ENCODE measurements at places on chromosomes 2 and 18.

- no peak for DNase-seq
Measured at GRCh38 chr2:202824901-202825300, 46.7 kb downstream of the ICA1L start.

- DNase-seq = no peak
Measured at GRCh38 chr2:3741867-3742602, 38.7 kb downstream of the DCDC2C start.

DNA sequence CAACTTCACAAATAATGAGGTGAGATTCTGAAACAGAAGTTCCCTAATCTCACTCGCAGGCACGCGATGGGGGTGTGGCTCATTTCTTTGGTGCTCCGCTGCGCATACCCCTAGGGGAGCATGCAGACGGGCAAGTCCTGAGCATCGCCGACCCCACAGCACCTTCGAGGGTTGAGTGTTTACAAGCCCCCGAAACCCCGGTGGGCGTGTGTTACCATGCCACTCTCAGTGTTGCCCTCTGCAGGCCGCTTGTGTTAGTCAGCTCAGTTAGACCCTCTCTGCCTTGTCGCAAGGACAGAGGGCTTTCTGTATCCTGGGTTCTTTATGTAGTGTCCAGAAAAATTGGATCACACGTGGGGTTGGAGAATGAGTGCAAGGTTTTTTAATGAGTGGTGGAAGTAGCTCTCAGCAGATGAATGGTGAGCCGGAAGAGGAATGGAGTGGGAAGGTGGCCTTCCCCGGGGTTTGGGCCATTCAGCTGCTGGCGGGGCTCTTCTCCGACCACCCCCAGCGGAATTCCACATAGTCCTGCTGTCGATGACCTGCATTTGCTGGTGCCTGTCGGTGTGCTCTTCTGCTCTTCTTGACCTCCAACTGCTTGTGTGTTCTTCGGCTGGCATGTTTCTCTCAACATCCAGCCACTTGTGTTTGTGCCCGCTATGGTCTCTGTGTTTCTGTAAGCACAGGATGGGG, 191.3 kb downstream of the RPRM start:
- no peak for DNase-seq

DNA sequence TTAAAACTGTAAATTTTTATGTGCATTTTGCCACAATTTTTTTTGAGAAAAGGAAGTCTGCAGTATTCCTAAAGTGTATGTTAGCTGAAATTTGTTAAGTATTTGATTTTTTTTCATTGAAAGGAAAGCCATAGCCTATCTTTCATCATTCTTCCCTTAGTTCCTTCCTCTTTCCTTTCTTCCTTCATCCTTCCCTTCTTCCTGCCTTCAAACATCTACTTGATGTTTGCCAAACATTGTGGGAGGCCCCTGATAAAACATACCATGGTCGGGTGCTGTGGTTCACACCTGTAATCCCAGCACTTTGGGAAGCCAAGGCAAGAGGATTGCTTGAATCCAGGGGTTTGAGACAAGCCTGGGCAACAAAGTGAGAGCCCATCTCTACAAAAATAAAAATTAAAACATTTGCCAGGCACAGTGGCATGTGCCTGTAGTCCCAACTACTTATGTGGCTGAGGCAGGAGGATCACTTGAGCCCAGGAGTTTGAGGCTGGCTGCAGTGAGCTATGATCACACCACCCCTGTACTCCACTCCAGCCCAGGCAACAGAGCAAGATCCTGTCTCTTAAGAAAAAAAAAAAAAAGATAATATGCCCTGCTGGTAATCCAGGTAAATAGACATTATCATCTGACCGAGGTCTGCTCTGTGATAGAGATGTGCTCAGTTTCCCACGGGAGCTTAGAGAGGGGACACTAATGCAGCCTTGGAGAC, 278.4 kb upstream of the STON1 start:
- DNase-seq = no peak

- DNase-seq = no peak
Measured at GRCh38 chr2:226488034-226488433, 311.6 kb downstream of the IRS1 start.

GRCh38 chr2:25151718-25152117, 16.7 kb downstream of the POMC start:
- no peak for DNase-seq

DNA sequence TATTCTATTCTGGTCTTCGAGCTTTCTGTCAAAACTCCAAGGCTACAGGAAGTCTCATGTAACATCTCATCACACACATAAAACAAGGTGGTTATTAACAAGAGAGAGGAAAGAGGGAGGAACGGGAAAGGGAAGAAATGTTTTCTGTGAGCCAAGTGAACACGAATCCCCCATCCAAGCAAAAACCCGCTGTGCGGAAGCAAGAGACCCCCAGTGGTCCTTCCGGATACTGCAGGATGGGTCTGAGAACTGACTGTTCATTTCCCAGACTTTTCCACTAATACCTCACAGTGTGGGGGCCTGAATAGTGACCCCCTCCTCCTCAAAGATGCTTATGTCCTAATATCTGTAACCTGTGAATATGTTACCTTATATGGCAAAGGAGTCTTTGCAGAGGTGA, 19.0 kb upstream of the DIPK1C start:
- no peak for DNase-seq

DNA sequence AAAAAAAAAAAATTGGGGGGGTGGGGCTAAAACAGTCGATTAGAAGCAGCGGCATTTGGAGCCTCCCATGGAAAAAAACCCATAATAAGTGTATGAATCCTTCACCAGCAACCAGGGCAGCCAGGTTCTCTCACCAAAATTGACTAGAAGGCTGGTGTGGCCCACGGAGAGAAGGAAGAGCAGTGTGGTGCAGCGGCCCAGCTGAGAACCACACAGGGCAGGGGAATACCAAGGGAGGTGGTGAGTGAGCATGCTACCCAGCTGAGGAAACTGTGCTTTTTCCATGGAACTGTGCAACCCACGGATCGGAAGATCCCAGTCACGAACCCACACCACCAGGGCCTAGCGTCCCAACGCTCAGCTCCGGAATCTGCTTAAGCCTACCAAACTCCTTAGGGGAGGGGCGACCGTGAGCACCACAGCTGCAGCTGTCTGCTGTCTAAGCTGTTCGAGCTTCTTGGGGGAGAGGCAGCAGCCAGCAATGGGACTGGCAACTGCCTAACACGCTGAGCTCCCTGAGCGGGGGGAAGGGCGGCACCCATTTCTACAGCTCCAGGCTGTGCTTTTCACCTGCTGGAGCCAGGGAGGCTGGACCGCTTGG, 1037.2 kb upstream of the ACVR2A start:
- no peak for DNase-seq

DNA sequence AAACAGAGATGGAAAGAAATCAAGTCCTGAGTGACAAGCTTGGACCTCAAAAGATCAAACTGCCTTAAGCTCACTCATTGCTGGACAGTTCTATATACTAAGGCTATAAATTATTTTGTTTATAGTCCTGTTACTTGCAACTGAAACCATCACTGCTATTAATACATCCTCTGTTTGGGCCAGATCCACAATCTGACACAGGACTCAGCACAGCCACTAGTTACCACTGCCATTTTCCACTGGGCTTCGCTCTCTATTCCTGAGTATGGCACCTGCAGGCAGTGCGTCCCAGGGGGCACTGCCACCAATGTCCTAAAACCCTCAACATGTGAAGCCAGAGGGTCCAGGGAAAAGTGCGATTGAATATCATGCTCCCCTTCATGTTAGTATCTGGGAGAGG, 52.3 kb downstream of the CYP26B1 start:
- DNase-seq = no peak

DNA sequence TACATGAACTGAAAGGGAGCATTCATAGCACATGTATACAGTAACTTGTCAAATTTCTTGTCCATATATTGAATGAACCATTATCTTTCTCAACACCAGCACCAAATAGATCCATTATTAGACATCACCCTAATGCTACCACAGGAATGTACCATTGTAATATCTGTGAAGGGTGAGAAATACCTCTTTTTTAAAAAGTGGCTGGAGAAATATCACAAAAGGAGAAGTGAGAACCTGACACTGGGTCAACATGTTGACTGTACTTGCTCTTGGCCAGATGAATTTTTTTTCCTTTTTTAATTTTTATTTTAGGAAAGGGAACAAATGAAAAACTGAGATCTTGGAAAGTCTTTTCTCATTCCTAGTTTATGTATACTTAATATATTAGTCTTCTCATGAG, 63.5 kb downstream of the CAVIN2 start:
- no peak for DNase-seq

DNA sequence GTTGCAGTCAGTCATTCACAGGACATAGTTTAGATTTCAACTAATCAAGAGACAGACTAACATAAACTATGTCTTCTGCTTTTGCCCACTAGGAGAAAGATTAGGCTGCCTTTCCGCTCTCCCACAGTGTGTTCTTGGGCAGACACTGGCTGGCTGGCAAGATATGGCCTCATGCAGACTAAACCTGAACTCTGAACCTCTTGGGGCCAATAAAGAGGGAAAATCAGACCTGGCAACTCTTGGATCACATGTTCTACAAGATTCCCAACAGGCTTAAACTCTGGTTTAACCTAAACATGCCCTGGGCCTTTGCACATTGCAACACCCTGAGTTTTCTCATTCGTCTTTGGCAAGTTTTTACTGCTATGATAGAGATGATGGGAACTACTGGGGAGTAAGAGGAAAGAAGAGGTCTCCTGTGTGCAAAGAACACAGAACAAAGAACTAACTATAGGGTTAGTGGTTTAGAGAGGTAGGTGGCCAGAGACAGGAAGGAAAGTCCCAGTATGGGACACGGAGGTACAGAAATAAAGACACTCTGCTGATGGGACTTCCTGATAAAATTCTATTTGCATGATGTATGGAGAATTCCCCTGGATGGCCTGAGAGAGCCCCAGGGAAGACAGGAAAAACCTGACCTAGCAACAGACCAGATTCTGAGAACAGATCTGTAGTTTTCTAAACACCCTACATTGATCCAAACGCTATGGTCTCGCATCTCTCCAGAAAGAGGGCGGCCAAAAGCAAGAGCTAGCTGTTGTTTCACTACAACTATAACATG, 2.0 kb upstream of the ATRAID start:
- no peak for DNase-seq

DNA sequence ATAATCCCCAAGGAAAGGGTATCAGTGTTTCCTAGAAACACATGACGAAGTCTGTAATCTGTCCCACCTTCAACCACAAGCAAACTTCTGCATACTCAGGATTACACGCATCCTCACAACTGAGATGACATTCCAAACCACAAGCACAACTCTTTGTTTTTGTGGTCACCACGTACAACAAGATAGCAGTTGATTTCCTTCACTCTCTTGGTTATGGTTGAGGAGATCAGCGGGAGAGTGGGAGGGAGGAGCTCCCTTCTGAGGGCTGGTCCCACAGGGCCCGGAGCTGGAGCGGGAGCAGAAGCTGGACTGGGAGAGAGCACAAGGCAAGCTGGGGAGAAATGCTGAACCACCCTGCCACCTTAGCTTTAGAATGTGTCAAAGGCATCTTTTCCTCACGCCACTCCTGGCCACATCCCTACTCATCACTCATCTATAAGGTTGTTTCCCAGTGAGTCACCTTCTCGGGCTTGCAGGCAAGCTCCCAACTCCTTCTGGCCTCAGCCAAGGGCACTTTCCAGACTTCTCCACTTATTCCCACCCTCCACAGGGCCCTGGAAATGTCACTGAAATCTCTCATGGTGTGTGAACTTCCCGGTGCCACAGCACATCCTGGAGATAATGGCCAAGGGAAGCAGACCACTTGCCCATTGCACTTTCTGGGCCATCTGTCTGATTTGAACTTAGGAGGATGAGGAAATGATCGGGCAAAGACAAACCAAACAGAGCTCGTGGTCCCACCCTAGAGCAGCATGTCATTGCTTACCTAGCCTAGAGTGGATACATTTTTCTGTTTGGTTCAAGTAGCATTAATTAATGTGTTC, 98.9 kb upstream of the LGALSL start:
- no peak for DNase-seq

DNA sequence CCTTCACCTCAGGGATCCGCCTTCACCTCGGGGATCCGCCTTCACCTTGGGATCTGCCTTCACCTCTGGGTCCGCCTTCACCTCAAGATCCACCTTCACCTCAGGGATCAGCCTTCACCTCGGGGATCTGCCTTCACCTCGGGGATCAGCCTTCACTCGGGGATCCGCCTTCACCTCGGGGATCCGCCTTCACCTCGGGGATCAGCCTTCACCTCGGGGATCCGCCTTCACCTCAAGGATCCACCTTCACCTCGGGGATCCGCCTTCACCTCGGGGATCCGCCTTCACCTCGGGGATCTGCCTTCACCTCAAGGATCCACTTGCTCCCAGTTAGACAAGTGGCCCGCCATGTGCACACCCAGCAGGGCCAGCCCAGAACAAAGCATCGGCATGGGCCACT, 7.3 kb downstream of the KIF1A start:
- DNase-seq = no peak

GRCh38 chr18:55381277-55381676, 206.7 kb downstream of the TCF4 start:
- DNase-seq = no peak

- no peak for DNase-seq
Measured at GRCh38 chr18:61530681-61531080, 197.5 kb downstream of the CDH20 start.

DNA sequence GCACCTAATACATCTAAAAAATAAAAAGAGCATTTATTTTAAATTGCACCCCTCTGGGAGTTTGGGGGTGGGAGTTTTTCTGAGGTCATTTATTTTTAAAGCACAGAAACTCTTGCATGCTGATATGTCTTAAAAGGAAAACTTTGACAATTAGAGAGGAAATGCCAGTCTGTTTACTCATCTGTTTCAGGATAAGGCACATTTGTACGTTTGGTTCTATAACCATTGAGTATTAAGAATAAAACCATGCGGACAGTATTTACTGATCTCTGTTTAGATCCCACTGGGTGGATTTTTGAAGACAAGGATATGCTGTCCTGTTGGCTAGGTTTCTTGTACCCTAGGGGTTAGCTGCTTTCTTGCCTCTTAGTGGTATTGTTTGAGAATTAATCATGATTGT, 122.9 kb downstream of the TANC1 start:
- no peak for DNase-seq

DNA sequence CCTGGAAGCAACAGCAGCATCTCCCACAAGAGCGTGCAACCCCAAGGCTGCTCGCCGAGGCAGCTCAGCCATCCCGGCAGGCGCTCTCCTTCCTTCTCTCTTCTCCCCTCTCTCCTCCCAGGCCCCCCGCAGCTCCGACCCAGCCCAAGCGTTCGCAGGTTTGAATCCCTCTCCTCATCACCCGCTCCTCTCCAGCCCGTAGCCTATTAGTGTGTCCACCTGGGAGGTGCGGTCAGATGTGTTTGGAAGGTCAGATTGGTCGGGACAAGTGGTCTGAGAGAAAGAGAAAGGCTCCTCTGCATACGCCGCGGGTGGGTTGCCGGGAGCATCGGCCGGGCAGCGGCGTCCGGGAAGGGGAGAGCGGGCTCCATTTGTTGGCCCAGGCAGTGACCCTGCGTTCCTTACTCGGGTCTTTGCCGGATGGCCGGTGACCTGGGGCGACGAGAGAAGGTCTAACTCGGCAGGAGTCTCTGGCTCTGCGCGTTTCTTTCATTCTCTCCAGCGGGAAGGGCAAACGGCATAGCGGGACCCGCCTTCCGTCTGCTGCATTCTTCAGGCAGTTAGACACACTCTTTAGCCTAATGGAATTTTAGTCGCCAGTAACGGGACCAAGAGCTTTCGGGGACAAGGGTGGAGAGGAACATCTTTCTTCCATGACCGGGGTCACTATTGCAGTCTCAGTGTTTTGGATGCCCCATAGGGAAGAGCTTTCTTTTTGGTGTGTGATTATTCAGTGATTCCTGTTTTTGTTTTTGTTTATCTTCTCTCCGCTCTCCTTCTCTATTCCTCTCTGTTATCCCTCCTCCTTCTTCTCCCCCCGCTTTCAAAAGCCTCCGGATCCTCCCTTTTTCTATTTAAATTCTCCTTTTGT, 1.1 kb upstream of the TMEFF2 start:
- DNase-seq = no peak

- no peak for DNase-seq
Measured at GRCh38 chr2:196291873-196292800, 120.8 kb upstream of the STK17B start.
